ENCODE measurements at places on chromosomes 6 and 20.

GRCh38 chr6:46410334-46410953, 80.8 kb downstream of the RCAN2 start:
- no peak for DNase-seq

DNA sequence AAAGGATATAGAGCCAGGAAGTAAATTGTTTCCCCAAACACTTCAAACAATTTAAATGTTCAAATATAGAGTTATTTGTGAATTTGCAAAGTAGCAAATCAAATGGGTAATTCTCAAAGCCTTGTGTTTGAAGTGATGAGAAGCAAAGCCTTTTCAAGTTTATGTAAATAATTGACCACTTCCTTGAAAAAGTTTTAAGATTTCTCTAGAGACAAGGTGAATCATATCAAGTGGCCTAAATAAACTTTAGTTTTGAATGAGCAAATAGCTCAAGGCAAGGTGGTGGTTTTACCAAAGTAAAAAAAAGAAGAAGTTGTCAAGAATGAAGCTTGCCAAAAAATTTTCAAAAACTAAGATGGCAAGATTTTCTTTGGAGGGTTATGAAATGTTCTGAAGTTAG, 42.6 kb upstream of the IFNGR1 start:
- DNase-seq: no peak

GRCh38 chr6:95917034-95917433, 98.7 kb upstream of the FUT9 start:
- DNase-seq: no peak

DNA sequence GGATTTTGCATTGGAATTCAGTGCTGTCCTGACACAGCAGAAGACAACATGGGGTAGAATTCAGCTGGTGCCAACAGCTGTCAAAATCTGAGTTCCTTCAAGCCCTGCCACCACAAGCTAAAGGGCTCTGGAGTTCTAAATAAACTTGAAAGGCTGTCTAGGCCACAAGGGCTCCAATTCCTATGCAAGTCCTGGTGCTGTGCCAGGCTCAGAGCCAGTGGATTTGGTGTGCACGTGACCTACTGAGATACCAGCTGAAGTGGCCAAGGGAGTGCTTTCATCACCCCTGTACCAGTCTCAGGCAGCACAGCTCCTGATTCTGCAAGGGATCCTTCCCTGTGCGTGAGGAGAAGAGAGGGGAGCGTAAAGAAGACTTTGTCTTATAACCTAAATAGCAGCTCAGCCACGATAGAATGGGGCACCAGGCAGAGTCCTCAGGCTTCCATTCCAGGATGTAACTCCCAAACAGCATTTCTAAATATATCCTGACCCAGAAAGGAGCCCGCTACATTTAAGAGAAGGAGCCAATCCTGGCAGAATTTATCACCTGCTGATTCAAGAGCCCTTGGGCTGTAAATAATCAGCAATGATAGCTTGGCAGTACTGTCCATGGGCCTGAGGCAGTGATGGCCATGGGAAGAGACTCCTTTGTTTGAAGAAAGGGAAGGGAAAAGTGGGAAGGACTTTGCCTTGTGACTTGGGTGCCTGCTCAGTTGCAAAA, 881.2 kb upstream of the EPHA7 start:
- no peak for DNase-seq

- DNase-seq: no peak
Measured at GRCh38 chr6:36381502-36382389, 5.7 kb downstream of the ETV7 start.

DNA sequence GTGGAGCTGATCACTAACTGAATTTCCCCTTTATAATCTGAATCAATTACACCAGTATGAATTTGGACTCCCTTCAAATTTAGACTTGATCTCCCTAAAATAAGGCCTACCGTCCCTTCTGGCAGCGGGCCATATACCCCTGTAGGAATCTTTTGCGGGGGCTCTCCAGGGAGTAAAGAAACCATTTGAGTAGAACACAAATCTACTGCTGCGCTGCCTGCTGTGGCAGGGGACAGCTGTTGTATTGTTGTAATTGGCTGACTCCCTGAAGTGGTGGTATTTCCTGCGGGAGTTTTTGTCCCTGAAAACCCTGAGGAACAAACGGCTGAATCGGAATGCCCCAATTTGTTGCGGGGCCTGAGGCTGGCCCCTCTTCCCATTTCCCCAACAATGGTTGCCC, 16.0 kb upstream of the PTCRA start:
- DNase-seq: no peak

DNA sequence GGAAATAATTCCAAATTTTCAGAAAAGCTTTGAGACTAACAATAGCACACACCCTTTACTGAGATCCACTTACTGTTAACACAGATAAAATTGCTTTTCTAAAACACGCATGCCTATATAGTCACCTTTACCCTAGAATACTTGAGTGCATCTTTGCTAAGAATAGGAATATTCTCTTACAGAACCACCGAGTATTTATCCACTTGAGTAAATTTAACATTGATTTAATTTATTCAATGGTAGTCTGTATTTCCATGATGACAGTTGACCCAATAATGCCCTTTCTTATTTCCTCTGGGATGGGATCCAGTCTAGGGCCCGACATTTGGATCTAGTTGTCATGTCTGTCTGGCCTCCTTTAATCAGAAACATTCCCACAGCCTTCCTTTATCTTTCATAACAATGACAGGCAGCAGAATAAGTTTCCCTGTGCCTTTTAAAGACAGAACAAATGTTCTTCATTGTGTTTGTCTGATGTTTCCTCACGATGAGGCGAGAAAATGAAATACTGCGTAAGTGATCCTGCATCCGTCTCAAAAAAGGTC, 56.6 kb upstream of the ERVFRD-1 start:
- DNase-seq: no peak

DNA sequence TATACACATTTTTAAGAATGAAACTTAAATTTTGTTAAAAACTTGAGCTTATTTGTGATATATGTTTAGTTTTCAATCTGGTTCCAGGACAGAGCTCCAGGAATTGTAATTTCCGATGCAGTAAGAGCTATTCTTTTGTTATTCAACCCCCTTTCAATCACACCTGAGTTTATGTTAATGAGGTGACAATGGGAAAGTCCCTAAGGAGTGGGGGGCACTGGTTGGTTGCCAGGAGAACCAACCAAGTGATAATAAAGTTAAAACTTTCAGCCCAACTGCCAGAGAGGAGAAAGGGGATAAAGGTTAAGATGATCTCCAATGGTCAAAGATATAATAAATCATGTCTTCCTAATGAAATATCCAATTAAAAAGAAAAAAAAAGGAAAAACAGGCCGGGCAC, 19.8 kb downstream of the MDN1 start:
- no peak for DNase-seq

DNA sequence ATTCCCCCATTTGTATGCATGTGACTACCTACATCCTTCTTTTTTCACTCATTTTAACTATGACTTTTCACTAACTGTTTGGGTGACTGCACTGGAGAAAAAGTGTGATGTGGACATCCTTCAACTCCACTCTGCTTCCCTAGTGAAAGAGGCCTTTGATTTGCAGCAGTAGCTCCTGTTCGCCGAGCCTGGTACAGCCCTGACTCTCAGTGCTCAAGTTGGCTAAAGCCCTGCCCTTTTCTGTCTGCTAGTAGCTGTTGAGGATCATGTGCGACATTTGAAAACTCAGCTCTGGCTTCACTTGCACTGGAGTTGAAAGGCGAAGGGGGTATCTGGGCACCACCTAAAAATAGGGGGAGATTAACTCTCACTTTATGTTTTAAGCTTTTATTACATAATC, 42.1 kb downstream of the DAAM2 start:
- DNase-seq: no peak

- DNase-seq: no peak
Measured at GRCh38 chr6:6890400-6890858, 217.3 kb upstream of the RREB1 start.

DNA sequence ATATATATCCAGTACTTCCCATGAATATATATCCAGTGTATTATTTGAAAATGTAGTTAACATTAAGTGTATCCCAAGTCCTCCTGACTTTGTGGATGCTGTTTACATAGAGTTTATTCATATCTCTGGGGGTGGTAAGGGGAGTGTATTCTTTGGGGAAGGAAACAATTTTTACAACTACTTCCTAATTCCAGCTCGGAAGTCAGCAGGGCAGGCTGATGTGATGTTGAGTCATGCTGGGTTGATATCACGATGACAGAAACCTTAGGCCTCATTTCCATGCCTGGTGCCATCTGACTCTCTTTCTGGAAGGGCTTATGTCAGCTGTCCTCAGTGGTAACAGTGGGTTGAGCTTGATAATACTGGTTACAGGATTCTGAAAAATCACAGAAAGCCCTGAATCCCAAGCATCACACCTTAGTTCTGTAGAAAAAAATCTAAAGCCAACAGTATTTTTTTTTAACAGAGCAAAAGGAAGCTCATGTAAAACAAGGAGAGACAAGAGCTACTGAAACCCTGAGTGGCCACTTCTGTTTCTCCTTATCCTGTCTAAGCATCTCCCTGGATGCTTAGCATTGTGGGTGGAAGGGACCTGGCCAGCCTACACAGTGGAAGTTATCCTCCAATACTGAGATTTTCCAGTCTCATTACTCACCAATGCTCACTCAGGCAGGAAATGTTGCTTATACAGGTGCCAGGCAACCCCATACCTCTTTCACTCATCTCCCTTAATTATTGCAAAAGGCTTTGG, 75.2 kb upstream of the IYD start:
- DNase-seq: no peak

DNA sequence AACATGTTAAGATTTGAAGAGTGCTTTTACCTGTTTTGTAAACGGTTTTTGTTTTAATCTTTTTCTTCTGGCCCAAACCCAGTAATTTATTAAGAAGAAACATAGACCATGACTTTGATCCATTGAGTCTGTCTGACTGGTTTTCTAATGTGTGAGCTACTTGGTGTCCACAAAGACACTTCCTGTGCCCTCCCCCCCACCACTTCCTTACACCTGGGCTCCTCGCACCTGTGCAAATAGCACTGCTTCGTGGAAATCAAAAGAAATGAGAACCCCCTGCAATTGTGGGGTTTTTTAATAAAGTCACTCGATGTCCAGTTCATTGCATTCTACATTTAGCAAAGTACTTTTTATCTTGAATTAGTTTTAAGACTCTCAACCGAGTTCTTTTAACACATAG, 65.5 kb downstream of the SMOC2 start:
- no peak for DNase-seq

Measured in stimulated activated CD4-positive, alpha-beta T cell treated with anti-CD3 and anti-CD28 coated beads, Interleukin-4, amount 100 ng/mL, for 4 hours (primary cell).